ENCODE measurements at places on chromosomes 11 and 22. TPM values are rescaled to one million over a fixed set of nuclear protein-coding genes. Genes with fewer than 3 reads are reported as not detected.
A peak's percentile ranks its signal among the peaks of the same experiment; 100 is the strongest.

- H3K4me1 ChIP-seq = peaks cover 26% of the 10 kb centered on the region
- no peaks in the 10 kb centered on the region for H3K36me3 ChIP-seq
- peak overlapping the region; percentile 72 for H3K27ac ChIP-seq
- no peaks in the 10 kb centered on the region for H3K27me3 ChIP-seq
- H3K4me3 ChIP-seq = no peak overlapping the region
These were observed 69.4 kb downstream of the MCHR1 start for GRCh38 chr22:40748388-40749355.

DNA sequence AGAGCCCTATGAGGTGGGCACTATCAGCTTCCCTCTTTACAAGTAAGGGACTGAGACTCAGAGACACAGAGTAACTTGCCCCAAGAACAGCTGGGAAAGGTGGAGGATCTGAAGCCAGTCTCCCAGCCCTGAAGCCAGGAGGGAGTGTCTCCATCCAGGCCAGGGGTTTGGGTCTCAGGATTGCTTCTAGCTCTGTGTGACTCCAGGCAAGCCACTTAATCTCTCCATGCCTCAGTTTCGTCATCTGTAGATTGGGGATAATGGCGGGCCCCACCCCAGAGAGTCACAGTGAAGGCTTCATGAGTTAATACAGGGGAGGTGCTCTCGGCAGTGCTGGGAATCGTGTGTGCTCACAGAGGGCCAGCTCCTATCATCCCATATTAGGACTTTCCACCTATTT, 10.5 kb downstream of the MAP4K2 start:
- no peak overlapping the region for H3K27ac ChIP-seq
- no peak overlapping the region for H3K4me3 ChIP-seq
- H3K27me3 ChIP-seq = no peaks in the 10 kb centered on the region
- no peaks in the 10 kb centered on the region for H3K36me3 ChIP-seq

The MS4A3 gene
- polyA plus RNA-seq = 0.63 TPM

- no peaks in the 10 kb centered on the region for H3K27me3 ChIP-seq
- H3K4me1 ChIP-seq = no peaks in the 10 kb centered on the region
These were observed 428.4 kb downstream of the MN1 start for GRCh38 chr22:27372969-27373670.

DNA sequence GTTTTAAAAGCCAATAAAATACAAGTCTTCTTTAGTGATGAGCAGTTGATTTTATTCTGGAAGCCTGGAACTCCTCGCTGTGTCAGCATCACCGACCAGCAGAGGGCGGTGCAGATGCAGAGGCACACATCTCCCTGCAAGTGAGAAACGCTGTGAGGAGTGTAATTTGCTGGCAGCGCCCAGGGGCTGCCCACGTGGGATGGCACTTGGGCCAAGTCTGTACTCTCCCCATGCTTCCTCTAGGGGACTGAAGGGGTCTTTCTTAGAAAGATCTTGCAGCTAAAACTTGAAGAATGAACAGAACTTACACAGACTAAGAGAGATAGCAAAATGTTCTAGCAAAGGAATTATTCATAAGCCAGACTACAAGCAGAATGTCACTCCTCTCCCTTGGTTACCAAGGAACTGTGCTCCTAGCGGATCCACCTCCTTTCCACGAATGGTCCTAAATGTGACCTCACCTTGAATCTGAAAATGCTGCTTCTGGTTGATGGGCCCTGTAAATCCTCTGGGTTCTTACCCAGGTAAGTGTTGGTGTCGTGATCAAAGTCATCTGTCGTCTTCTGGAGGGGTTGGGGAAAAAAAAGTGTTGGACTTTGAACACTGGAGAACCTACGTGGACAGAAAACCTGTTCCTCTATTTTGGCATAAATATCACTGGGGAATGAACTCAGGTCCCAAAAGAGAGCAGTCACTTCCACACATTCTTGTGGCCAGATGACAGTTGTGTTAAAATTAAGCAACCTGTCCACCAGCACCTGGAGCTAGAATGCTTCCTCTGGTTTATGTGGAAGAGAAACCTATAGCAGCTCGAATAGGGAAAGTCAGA, 31.8 kb downstream of the CNTF start:
- peak; percentile 91 for DNase-seq
- no peaks in the 10 kb centered on the region for H3K36me3 ChIP-seq
- no peaks in the 10 kb centered on the region for H3K4me1 ChIP-seq
- no peak overlapping the region for H3K27ac ChIP-seq
- no peaks in the 10 kb centered on the region for H3K27me3 ChIP-seq
- no peak overlapping the region for H3K4me3 ChIP-seq

GRCh38 chr11:61957021-61957770, 7.0 kb downstream of the BEST1 start:
- no peaks in the 10 kb centered on the region for H3K27me3 ChIP-seq
- H3K27ac ChIP-seq = no peak overlapping the region
- H3K4me3 ChIP-seq = no peak overlapping the region
- H3K36me3 ChIP-seq = no peaks in the 10 kb centered on the region
- H3K4me1 ChIP-seq = peaks cover 35% of the 10 kb centered on the region

GRCh38 chr11:73950869-73951710, at the start of gene DNAJB13:
Gene DNAJB13, plus strand, starts transcription at chr11:73951026. Its CDS starts 44 bp downstream, at chr11:73951070.
- no peaks in the 10 kb centered on the region for H3K4me1 ChIP-seq
- H3K27me3 ChIP-seq = no peaks in the 10 kb centered on the region
- no peaks in the 10 kb centered on the region for H3K36me3 ChIP-seq
- DNase-seq = peak; percentile 71

DNA sequence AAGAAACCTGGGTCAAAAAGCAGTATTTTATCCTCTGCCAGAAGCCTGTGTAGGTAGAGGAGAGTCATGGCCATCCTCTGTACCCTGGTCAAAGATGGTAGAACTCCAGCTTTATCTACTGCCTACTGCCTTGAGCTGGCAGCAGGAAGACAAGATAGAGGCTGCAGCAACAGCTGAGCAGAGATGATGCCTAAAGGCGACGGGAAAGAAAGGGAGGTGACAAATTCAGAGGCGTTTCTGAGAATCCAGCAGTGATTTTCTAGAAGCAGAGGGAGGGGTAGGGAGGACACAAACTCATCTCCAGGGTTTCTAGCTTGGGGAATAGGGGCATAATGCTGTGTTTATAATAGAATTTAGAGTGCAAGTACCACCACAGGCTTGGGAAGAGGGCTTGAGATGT, 15.5 kb upstream of the C1QTNF4 start:
- no peak overlapping the region for H3K4me3 ChIP-seq
- H3K27ac ChIP-seq = no peak overlapping the region
- peaks cover 3% of the 10 kb centered on the region for H3K4me1 ChIP-seq
- H3K36me3 ChIP-seq = no peaks in the 10 kb centered on the region

DNA sequence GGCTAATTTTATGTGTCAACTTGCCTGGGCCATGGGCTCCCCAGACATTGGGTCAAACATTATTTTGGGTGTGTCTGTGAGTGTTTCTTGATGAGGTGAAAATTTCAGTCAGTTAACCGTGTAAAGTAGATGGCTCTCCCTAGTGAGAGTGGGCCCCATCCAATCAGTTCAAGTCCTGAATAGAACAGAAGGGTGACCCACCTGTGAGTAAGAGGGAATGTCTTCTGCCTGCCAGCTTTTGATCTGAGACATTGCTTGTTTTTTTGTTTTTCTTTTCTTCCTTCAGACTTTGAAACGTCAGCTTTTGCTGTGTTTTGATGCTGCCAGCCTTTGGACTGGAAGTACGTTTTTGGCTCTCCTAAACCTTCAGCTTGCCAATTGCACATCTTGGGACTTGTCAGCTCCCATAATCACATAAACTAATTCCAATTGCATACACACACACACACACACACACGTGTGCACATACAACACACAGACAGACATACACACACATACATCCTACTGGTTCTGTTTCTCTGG, 300.1 kb downstream of the CNTN5 start:
- H3K4me1 ChIP-seq = no peaks in the 10 kb centered on the region
- no peak overlapping the region for H3K4me3 ChIP-seq
- H3K36me3 ChIP-seq = no peaks in the 10 kb centered on the region
- H3K27me3 ChIP-seq = no peaks in the 10 kb centered on the region

- DNase-seq = no peak
- H3K4me3 ChIP-seq = no peak overlapping the region
- H3K27me3 ChIP-seq = no peaks in the 10 kb centered on the region
- H3K36me3 ChIP-seq = no peaks in the 10 kb centered on the region
- no peak overlapping the region for H3K27ac ChIP-seq
These were observed 13.7 kb upstream of the BCL9L start for GRCh38 chr11:118939404-118939915.

Data from testis (tissue), 5 donors.